Fibroblast of gingiva (primary cell): ENCODE measurements at places on chromosomes 1 and 21.

DNA sequence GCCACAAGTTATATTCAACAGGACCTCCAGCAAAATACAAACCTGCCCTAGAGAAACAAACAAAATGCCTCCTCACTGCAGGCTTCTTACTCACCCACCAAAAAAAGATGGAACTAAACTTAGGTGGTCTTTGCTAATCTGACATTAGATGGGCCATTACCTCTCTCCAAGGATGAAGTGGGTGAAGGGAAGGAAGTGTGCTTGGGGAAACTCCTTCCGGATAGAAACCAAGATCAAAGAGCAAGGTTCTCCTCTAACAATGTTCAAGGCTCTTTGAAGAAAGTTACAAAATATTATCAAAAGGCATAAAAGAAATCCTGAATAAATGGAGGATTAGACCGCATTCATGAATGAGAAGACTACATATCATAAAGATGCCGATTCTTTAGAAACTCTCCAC lies 187.5 kb downstream of the ADSS2 start:
- DNase-seq, result no peak

DNA sequence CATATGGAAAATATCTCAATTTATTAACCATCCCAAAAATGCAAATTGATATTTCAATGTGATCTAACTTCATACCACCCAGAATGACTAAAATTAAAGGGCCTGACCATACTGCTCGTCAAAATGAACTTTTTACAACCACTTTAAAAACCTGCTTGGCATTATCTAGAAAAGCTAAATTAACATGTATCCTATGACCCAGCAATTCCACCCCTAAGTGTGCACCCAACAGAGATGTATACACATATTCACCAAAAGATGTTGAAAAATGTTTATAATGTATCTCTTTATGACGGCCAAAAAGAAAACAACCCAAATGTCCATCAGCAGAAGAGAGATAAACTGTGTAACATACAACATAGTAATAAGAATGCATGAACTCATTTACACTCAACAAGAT lies 1.6 kb upstream of the BCAR3 start:
- no peak for DNase-seq

- DNase-seq, result peak; percentile 71
Measured at GRCh38 chr1:56191369-56191768, 388.0 kb downstream of the PLPP3 start.

DNA sequence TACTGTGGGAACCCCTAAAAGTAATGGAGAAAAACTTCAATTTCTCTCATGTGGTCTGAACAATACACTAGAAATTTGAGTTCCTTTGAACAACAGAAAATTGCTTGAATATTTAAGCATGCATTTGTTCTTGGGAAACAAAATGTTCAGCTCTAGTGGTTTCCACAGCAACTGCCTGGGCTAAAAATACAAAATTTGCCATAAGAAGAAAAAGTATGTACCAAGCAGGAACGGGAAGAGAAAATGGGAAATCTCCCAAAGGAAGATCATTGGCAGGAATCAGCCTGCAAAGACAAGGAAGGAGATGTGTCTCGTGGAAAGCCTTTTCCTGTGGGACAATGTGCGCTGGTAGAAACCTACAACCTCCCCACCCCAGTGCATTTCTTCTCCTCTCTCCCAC lies 119.0 kb upstream of the DPT start:
- DNase-seq, result no peak

DNA sequence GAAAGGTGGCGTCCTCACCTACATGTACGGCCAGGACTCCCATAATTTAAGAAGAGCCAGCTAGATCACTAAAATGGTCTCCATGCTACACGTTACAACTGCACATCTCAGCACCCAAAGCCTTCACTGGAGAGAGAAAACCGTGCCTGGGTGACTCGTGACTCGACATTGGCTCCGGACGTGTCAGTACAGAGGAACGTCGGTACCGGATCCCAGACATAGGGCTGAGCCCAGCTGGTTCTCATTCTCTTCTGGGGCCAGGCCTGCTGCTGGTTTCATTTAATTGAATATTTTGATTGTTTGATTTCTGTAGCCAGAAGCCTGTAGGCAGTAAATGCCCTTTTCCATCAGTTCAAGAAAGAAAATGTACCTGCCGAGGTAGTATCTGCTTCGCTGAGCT lies 93.1 kb downstream of the HHIPL2 start:
- DNase-seq, result peak; percentile 69

DNA sequence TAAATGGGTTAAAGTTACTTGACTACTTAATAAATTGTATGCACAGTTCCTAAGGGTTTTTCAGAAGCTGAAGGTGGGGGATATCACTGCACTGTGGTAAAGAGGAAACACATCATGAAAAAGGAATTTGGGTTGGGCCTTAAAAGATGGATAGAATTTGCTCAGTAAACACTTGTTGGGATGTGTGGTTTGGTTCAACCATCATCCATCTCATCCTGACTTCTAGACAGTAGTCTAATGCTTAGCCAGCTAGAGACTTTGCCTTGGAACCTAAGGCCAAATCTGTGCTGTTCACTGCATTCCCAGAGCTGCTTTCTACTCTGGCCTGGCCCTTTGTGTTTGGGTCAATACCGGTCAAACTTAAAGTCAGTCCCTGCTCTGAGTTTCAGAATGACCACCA lies 30.6 kb downstream of the LY9 start:
- no peak for DNase-seq

DNA sequence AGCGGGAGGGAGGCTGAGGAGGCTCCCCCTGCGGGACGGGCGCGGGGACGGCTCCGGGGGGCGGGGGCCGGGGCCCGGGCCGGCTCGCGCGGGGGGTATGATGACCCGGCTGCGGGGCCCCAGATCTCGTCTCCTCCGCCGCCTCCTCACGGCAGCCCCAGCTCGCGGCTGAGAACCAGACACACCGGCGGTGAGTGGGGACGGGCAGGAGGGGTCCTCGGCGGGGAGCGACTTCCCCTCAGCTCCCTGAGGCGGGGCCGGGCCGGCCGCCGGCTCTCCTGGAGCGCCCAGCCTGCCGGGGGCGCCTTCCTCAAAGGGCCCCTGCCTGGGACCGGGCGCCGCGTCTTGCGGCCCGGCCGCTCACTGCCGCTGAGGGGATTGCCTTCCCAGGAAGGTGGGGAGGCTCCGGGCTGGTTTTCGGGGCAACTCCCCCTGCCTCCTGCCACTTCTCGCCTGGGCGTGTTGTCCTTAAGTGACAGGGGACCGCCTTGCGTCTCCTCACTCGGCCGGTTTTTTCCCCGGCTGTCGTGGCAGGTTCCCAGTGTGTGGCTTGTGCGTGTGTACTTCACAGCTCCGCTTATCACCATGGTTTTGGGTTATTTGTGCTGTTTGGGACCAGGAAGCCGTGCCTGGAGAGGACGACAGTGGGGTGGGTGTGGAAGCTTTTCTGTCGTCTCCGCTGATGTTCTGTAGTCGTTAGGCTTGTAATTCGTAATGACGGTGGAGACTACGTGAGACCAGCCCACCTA lies 800 bp downstream of the HIPK1 start:
- peak; percentile 40 for DNase-seq

GRCh38 chr1:26702680-26703038 lies 6.8 kb downstream of the ARID1A start:
- no peak for DNase-seq

GRCh38 chr1:75330624-75331023 lies 196.4 kb downstream of the LHX8 start:
- DNase-seq, result no peak

DNA sequence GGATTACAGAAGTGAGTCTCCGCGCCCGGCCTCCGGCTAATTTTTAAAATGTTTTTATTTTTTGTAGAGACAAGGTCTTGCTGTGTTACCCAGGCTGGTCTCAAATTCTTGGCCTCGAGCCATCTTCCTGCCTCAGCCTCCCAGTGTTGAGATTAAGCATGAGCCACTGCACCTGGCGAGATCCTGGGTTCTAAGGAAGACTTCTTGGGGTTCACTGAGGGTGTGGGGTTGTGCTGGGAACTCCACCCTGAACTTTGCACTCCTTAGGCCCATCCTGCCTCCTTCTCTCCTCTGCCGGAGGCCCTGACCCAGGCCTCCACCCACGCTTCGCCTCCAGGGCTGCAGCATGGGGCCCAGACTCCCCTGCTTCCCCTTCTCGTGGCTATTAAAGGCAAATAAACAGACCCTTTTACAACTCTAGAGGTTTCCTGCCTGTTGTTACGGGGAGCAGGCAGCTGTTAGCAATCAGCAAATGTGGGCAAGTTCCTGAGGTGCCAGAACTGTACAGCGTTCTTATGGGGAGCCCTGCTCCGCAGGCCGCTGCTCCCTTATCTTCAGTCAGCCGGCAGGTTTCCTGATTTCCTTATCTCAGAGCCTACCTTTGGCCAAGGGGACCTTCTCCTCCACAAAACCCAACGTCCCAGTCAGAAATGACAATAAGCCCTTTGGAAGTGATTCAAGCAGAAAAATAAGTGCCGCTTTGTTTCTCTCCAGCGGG lies 41.0 kb upstream of the LIN9 start:
- no peak for DNase-seq

GRCh38 chr1:66256629-66257572 lies 277.1 kb upstream of the SGIP1 start:
- DNase-seq, result no peak

DNA sequence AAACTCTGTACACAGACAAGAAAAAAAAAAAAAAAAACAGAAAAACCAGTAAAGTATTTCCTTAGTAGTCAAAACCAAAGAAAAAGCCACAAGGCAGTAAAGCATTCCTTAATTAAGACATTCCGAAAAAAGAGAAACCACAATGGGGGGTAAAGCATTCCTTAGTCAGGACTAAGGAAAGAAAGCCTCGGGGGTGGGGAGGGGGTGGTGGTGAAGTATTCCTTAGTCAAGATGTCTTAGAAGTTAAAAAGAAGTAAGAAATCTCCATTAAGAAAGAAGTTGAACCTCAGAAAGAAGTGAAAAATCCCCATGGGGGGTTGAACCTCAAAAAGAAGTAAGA lies 28.2 kb upstream of the FMO1 start:
- DNase-seq, result peak; percentile 85

- no peak for DNase-seq
Measured at GRCh38 chr1:111471012-111471411, 2.8 kb upstream of the C1orf162 start.

- no peak for DNase-seq
Measured at GRCh38 chr1:43864111-43865045, 69.2 kb upstream of the ARTN start.

DNA sequence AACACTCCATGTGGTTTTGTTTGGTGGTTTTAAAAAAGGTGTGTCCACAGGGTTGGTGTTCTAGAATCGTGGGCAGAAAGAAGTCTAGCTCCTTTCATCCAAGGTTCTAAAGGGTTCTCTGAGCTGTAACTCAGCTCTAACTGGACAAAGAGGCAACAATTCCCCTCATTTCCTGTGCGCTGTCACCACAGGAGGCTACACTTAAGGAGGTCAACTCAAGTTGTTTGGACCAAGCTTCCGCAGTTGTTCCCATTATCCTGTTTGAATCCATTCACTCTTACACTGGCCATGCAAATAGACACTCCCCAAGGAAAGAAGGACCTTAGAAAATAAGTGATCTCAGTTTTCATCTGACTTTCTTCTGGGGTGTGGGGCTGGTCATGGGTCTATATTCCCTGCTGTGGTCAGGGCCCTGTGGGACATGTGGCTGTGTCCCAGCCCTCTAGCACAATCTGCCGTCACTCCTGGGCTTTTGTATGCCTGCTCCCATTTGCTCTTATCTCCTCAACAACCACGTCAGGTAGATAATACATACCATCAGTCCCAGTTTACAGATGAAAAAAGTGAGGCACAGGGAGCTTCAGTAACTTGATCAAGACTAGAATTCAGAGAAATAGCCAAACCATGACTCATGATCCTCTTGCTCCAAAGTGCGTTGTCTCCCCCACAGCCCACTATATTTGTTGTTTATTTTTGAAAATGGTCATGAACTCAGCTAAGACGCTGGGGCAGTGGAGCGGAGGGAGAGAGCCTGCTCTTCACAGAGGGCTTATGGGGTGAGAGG lies 103.6 kb downstream of the RHOU start:
- DNase-seq, result no peak

DNA sequence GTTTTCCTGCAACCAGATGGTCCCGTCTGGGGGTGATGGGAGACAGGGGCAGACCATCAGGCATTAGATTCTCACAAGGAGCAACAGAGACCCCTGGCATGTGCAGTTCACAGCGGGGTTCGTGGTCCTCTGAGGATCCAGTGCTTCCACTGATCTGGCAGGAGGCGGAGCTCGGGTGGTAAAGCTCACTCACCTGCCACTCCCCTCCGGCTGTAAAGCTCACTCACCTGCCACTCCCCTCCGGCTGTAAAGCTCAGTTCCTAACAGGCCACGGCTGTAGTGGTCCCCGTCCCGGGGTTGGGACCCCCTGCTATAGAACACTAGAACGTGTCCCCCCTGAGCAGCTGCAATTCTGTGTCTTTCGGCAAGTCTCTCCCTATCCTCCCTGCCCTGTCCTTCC lies 4.6 kb downstream of the KRTAP10-12 start:
- DNase-seq, result no peak

DNA sequence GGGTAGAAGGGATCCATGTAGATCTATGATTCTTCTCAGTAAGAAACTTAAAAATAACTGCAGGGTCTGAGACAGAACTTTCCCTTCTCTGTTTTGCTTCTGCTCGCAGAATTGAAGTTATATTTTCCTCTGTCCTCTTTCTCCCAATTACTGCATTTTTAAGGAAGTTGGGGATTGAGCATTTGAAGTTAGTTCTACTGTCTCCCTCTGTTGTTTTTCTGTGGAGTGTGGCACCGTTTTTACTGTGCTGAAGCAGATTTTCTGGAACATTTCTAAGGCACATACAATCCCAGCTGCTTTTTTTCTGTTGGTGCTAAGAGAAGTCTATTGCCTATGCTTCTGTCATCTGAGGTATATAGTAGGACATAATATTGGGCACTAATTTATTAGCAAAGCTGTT lies 43.3 kb downstream of the RASAL2 start:
- DNase-seq, result peak; percentile 13

DNA sequence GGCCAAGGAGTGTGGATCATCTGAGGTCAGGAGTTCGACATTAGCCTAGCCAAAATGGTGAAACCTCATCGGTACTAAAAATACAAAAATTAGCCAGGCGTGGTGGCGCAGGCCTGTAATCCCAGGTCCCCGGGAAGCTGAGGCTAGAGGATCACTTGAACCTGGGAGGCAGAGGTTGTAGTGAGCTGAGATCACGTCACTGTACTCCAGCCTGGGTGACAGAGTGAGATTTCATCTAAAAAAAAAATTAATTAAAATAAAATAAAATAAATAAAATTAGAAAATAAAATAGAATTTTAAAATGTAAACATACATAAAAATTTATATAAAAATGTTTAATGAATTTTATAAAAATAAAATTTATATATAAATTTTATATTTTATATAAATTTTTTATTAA lies 5.8 kb upstream of the VPS26C start:
- no peak for DNase-seq

GRCh38 chr1:67213164-67213563 lies 46.9 kb downstream of the IL23R start:
- DNase-seq, result no peak

GRCh38 chr1:5385096-5385799 lies 607.0 kb downstream of the NPHP4 start:
- no peak for DNase-seq

- no peak for DNase-seq
Measured at GRCh38 chr1:169160845-169161495, 54.5 kb downstream of the ATP1B1 start.
